ENCODE measurements at places on chromosomes 11 and 22.

GRCh38 chr22:17981497-17981896 is 42.9 kb downstream of the MICAL3 start:
- DNase-seq, result no peak

DNA sequence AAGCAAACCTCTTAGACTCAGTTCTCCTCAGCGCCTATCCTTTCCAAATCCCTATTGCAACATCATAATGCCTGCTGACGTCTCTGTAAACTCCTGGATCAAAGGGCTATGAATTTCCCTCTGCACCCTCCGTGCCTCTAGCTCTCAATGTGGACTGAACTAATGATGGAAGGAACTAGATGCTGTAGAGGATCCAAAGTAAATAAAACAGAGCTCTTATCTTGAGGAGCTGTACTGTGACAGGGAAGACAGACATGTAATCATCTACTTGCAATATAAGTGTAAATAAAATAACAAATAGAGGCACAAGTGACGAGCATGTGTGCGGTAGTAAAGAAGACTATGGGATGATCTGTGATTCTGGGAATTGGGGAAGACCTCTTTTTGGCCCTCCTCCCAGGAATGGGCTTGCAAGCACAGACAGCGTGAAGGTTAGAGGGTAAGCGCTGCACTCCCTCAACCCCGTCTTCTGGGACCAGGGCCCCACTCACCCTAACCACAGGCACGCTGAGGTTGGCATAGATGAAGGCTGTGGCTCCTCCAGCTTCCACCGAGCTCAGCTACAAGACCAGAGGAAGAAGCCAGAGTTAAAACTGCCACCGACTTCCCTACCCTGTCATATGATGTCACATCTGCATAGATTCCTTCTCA is 42.2 kb downstream of the P4HA3 start:
- DNase-seq, result no peak

GRCh38 chr22:32416556-32417085 is 4.6 kb upstream of the RTCB start:
- no peak for DNase-seq

GRCh38 chr11:135023499-135023898 is 611.5 kb upstream of the B3GAT1 start:
- no peak for DNase-seq

GRCh38 chr11:119149018-119149785 is at the start of gene ABCG4:
Gene ABCG4, plus strand, starts transcription at chr11:119149052. Its CDS starts 914 bp downstream, at chr11:119149966.
- DNase-seq, result no peak

DNA sequence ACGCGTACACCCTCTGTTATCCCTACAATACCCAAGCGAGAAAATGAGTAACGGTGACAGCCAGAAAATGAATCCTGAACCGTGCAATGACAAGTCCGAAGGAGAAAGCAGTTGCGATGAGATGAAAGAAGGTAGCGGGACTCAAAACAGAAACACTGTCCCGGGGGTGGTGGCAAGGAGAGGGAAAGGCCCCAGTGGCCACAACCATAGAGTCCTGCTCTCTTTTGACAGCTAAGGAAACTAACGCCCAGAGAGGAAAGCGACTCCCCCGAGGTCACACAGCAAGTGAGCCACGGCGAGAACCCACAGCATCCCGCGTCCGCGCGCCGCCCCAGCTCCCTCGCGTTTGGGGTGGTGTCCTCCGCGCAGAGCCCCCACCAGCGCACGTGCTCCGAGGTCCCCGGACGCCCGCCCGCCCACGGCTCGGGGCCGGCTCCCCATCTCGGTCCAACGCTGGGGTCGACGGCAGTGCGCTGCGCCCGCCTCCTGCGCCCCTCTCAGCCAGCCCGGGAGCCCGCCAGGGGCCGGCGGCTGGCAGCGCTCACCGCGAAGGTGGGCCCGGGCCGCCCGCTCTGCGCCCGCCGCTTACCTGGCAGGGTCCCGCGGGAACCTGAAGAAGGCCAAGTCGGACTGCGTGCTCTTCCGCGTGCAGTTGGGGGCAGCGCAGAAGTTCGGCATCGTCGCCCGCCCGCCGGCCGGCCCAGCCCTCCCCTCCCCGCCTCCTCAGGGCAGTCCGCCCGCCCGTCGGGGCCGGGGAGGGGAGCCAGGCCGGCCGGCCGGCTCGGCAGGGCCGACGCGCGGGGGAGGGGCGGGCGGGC is 564 bp downstream of the THAP12 start:
- DNase-seq, result no peak

- DNase-seq, result no peak
Measured at GRCh38 chr11:58659910-58660570, 37.6 kb downstream of the CNTF start.

DNA sequence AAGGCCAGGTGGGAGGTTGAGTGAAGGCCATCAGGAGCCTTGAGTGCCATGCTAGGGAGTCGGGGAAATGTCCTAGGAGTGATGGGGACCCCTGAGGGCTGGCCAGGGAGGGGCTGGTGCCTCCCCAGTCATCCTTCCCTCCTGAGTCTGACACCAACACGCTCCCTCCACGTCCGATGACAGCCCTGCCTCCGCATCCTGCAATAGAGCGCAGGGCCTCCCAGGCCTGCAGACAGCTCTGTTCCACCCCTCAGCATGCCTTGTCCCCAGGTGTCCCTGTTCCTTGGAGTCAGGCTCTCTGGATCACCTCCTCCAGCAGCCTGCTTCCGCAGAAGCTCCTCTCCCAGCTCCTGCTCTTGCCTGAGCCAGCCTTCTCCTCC is 3.1 kb downstream of the RAC2 start:
- no peak for DNase-seq

- no peak for DNase-seq
Measured at GRCh38 chr11:82045748-82046457, 687.8 kb downstream of the FAM181B start.
